ENCODE measurements at places on chromosomes 12 and 14. TPM values are rescaled to one million over a fixed set of nuclear protein-coding genes. Genes with fewer than 3 reads are reported as not detected.

TCL1A gene
- 0.74 TPM for total RNA-seq

- DNase-seq: no peak
- no peaks in the 10 kb centered on the region for H3K27me3 ChIP-seq
- no peak overlapping the region for H3K4me3 ChIP-seq
- H3K36me3 ChIP-seq: no peaks in the 10 kb centered on the region
- H3K4me1 ChIP-seq: peaks cover 20% of the 10 kb centered on the region
- no peak overlapping the region for H3K27ac ChIP-seq
These were observed 285.0 kb upstream of the ATP2B1 start for GRCh38 chr12:89993632-89994031.

SLC10A1 gene
- total RNA-seq: not detected

IAPP gene
- not detected for total RNA-seq

GRCh38 chr12:24919346-24920001 is 29.4 kb downstream of the BCAT1 start:
- no peaks in the 10 kb centered on the region for H3K36me3 ChIP-seq
- no peaks in the 10 kb centered on the region for H3K4me1 ChIP-seq
- no peak overlapping the region for H3K4me3 ChIP-seq

GRCh38 chr14:87430810-87431209 is 562.2 kb downstream of the GALC start:
- H3K36me3 ChIP-seq: no peaks in the 10 kb centered on the region
- no peaks in the 10 kb centered on the region for H3K4me1 ChIP-seq
- no peak overlapping the region for H3K4me3 ChIP-seq
- H3K27ac ChIP-seq: no peak overlapping the region
- no peak for DNase-seq

DNA sequence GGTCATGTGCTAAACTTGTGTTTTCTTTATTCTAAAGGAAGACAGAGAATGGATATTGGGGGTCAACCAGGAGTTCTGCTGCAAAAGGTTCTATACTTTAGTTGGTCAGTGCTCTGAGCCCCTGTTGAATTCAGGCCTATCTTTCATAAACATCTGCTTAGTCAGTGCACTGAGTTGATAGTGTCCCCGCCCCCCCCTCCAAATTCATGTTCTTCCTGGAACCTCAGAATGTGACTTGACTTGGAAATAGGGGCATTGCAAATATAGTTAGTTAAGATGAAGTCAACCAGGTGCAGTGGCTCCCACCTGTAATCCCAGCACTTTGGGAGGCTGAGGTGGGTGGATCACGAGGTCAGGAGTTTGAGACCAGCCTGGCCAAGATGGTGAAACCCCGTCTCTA is 23.3 kb downstream of the CHST11 start:
- no peaks in the 10 kb centered on the region for H3K27me3 ChIP-seq
- no peak overlapping the region for H3K27ac ChIP-seq
- H3K36me3 ChIP-seq: peaks cover 11% of the 10 kb centered on the region
- no peak for DNase-seq
- H3K4me1 ChIP-seq: peaks cover 93% of the 10 kb centered on the region
- H3K4me3 ChIP-seq: peak overlapping the region; percentile 81

GRCh38 chr12:76208129-76208528 is 123.6 kb upstream of the NAP1L1 start:
- H3K4me1 ChIP-seq: no peaks in the 10 kb centered on the region
- H3K4me3 ChIP-seq: no peak overlapping the region
- DNase-seq: no peak
- no peaks in the 10 kb centered on the region for H3K36me3 ChIP-seq
- no peak overlapping the region for H3K27ac ChIP-seq

DNA sequence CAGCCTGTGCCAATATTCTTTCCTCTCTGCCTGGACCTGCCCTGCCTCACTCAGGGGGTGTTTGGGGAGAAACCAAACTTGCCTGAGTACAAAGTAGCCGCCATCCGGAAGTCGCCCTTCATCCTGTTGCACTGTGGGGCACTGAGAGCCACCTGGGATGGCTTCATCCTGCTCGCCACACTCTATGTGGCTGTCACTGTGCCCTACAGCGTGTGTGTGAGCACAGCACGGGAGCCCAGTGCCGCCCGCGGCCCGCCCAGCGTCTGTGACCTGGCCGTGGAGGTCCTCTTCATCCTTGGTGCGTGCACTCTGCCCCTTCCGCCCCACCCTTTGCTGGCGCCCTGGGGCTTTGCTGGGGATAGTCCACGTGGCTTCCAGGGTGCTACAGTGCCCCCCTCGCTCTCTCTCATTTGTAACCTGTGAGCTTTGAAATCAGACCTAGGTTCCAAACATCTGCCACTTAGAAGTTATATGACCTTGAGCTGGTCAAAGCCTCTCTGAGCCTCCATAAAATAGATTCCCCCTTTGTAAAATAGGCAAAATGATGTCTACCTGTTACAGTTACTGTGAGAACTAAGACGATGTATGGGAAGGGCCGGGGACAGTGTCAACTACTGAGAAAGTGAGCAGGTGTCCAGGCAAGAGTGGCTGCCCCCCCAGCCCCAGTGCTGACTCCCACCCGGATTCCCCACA is 4.5 kb downstream of the KCNH3 start:
- peaks cover 2% of the 10 kb centered on the region for H3K27me3 ChIP-seq
- peaks cover 18% of the 10 kb centered on the region for H3K4me1 ChIP-seq
- no peak overlapping the region for H3K27ac ChIP-seq
- no peak overlapping the region for H3K4me3 ChIP-seq

ABHD12B gene
- 0.64 TPM for total RNA-seq

Data from CD4-positive, CD25-positive, alpha-beta regulatory T cell (primary cell).